Fibroblast of skin of abdomen (primary cell): ENCODE measurements at places on chromosomes 2 and 18.
A peak's percentile ranks its signal among the peaks of the same experiment; 100 is the strongest.

DNA sequence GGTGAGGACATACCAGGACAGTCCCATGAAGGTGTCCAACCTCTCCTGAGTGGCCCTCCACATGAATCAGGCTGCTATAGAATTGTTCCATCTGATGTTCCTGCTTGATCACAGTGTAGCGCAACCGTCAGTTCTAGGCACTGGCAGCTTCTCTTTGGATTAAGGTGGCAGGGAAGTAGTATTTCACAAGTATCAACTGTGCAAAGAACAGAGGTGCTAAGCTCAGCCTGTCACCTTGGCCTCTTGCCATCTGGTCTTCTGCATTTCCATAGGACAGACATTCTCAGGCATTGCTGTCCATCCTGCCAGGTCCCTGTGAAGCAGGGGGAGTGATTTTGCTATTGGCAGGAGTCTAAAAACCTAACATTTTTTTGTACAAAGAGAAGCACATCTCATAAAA, 182.2 kb upstream of the EPAS1 start:
- no peak for DNase-seq

DNA sequence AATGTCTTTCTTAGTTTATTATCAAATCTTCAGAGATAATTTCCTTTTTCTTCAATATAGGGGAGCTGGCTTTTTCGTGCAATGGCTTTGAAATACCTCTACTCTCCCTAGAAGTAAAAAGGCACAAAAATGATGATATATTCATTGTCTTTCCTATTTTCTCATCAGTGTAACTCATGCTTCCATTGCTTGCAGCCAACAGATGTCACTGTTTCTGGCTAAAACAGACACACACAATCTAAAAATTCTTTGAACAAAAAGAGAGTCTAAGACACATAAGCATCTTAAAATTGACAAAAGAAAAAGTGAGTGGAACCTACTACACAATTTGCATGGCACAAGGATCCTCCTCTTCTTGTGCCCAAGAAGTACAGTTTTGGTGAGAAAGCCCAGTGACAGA, 448.7 kb upstream of the VRK2 start:
- no peak for DNase-seq

GRCh38 chr2:166632616-166633015, 138.6 kb upstream of the SCN7A start:
- peak; percentile 82 for DNase-seq

DNA sequence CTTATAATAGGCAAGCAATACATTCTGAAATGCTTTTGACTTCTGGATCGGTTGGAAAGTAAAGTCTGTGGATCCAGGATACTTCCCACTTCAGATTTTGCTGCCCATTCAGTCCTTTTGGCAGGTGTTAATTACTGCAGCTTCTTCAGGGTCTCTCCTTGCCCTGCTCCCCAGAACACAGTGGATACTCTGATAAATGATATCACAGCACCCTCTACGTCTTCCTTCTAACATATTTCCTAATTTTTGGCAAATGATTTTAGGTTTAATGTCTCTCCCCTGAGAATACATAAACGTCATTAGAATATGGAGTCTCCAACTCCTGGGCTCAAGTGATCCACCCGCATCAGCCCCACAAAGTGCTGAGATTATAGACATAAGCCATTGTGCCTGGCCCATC, 249.8 kb downstream of the NYAP2 start:
- no peak for DNase-seq

DNA sequence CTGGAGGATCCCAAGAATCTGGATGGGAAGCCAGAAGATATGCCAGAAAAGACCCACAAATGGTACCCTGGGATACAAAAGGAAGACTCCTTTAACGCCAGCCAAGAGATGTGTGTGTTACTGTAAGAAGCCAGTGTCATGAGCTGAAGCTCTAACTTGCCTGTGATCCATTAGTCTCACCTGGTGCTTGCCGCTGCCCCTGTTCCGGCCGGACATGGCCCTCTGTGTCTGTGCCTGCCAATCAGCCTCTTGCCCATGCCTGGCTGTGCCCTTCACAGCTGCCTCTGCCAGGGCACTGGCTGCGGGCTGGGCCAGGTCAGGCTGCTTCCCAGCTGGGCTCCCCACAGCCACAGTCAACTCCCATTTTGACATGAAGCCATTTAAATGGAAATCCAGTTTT, 55.4 kb downstream of the POU3F3 start:
- DNase-seq, result no peak

GRCh38 chr2:18907508-18907907, 318.1 kb upstream of the NT5C1B start:
- DNase-seq, result no peak

GRCh38 chr2:122471753-122472152, 716.3 kb downstream of the TSN start:
- DNase-seq, result no peak

GRCh38 chr18:23144640-23145039, 9.4 kb downstream of the CABLES1 start:
- no peak for DNase-seq

- DNase-seq, result no peak
Measured at GRCh38 chr2:232133078-232133477, 171.6 kb downstream of the DIS3L2 start.
